ENCODE measurements at places on chromosomes 16 and 17.
A peak's percentile ranks its signal among the peaks of the same experiment; 100 is the strongest.

DNA sequence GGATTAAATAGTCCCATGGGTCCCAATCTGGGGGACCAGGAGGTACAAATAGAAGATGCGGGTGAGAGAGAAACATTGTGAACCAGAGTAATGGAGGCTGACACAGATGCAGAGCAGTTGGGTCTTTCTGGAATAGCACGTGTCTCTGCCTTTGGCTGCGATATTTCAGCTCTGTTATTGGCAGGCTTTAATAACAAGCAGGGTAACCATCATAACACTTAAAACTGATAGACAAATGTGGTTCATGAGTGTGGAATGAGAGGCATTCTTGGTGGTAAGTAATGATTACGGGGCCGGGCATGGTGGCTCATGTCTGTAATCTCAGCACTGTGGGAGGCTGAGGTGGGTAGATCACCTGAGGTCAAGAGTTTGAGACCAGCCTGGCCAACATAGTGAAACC is 110.3 kb downstream of the SNX29 start:
- DNase-seq, result no peak

DNA sequence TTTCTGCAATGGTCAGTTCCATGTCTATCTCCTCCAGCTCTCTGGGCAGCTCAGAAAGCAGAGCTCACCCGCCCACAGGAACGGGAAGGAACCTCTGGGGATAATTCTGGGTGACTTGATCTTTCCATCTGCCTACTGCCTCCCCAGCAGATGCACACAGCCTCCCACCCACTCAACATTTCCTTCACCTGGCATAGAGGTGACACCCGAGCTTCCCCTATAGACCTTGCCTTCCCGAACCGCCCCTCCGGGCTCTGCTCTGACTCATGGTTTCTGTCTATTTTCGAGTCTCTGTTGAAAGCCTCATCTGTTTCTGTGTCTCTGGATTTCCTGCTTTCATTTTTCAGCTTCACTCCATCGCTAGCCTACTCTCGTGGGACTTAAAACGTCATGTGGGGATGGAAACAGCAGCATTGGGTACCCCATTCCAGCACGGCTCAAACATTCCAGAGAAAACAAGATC is 11.4 kb downstream of the GGA3 start:
- no peak for DNase-seq

DNA sequence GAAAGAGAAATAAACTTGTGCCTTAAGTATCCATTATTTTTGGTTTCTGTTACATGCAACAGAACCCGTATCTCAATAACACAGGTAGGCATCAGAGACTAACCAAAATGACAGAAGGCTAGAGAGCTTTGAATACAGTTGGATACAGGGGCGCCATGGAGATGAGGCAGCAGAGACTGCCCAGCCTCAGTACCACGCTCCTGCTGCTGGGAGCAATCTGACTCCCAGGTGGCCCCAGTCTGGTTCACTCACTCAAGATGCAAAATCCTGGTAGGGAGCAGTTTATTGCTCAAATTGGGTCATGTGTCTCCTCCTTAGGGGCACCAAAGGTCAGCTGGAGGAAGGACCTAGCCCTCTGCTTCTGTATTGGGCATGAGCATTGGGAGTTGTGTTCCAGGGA is 218.9 kb downstream of the USP22 start:
- no peak for DNase-seq

DNA sequence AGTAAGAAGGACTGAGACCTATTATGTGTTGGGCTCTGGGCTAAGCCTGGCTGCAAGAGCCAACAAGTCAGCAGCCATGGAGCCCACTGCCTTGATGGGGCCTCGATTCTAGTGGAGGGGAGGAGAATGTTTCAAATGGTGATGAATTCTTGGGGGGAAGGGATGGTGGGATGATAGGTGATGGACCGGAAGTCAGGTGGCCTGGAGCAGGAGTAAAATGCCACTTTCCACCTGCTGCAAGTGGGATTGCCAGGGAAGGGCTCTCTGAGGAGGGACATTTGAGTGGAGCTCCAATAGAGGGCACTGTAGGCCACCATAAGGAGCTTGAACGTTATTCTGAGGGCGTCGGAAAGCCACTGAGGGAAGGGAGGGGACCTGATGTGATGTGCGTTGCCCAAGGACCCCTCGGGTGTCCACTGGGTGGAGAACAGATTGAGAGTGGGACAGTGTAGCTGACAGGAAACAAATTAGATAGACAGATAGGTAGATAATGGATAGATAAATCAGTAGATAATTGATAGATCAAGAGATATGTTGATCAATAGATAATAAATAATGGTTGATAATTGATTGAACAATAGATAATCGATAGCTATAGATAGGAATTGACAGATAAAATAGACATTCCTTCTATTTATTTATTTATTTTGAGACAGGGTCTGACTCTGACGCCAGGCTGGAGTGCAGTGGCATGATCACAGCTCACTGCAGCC is 18.2 kb upstream of the NXPH3 start:
- no peak for DNase-seq

- no peak for DNase-seq
These were observed 37.6 kb downstream of the MAP3K3 start for GRCh38 chr17:63659850-63660249.

- no peak for DNase-seq
These were observed 2.7 kb upstream of the AP1G1 start for GRCh38 chr16:71811261-71811803.

DNA sequence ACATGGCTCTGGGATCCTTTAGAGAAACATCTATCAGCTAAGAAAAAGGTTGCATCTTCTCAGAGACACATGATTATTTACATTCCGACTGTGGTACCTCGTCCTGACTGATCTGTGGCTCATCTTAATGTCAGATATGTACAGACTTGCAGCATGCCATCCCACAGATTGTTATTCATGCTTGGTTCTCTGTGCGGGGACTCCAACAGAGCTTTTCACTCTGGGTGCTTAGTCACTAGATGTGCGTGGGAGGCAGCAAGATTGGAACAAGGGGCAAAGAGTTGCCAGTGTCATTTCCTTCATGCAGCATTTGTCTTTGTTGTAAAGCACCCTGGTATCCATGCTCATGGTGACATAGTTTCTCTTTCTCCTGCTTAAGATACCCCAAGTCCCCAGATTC is 179.1 kb upstream of the CACNG5 start:
- DNase-seq, result no peak

- no peak for DNase-seq
These were observed at the start of gene MFAP4 for GRCh38 chr17:19386974-19387920. TSS of gene MFAP4 (minus strand) at chr17:19387190. CDS start at chr17:19387155, 35 bp downstream.

GRCh38 chr16:88539652-88540345 is 30.4 kb upstream of the ZC3H18 start:
- DNase-seq, result no peak

DNA sequence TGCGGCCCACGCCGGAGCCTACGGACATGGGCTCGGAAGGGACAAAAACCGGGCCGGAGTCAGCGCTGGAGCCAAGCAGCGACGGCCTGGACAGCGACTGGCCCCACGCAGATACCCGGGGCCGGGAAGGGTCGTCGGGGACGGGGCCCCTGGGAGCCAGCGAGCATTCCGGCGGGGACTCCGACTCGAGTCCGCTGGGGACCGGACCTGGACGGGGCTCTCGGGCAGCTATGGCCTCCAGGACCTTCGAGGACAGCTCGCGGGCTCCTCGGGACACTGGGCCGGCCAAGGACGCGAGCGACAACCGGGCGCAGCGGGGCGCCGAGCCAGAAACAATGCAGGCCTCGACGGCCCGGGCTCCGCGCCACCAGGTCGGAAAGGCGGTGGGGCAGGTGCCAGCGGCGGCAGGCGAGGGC is 1.0 kb downstream of the MYO15B start:
- DNase-seq, result no peak

- DNase-seq, result no peak
These were observed 16.7 kb downstream of the LLGL2 start for GRCh38 chr17:75542229-75542628.

DNA sequence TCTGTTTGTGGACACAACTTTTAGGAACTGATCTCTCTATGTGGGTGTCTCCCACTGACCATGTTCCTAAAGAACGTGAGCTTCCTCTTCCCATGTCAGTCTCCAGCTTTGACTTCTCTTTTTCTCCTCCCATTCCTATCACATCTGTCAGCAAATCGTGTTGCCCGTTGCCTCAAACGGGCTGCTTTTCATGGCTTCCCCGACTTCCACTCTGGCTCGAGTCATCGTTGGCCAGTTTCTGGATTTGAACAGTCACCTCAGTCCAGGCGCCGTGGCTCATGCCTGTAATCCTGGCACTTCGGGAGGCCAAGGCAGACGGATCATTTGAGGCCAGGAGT is 5.4 kb downstream of the ABCC1 start:
- DNase-seq, result no peak

- peak; percentile 35 for DNase-seq
These were observed 722 bp downstream of the CDC27 start for GRCh38 chr17:47188271-47188875.

DNA sequence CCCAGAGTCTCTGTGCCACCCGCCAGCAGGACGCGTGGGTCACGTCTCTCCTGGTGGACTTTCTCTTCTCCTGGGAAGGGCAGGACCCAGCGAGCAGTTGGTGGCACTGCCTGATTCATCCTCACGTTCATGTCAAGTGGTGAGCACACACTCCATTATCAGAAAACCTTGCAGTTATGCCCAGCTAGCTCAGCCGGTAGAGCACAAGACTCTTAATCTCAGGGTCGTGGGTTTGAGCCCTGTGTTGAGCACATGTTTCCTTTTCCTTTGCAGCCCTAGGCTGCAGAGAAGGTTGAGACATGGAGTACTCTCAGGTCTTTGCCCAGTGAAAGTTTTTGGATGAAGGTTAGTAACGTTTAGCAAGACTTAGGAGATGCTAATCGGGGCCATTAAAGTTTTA is 8.0 kb downstream of the OR1F1 start:
- no peak for DNase-seq

GRCh38 chr16:71383054-71383773 is 24.7 kb downstream of the CALB2 start:
- DNase-seq, result no peak

DNA sequence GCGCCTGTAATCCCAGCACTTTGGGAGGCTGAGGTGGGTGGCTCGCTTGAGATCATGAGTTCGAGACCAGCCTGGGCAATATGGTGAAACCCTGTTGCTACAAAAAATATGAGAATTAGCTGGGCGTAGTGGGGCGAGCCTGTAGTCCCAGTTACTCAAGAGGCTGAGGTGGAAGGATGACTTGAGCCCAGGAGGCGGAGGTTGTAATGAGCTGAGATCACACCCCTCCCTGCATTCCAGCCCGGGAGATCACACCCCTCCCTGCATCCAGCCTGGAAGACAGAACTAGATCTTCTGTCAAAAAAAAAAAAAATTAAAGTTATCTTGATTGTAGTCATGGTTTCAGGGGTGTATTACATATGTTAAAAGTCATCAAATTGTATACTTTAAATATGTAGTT is 26.8 kb upstream of the GLG1 start:
- no peak for DNase-seq

- no peak for DNase-seq
These were observed 13.6 kb downstream of the RHOT1 start for GRCh38 chr17:32155896-32156295.

DNA sequence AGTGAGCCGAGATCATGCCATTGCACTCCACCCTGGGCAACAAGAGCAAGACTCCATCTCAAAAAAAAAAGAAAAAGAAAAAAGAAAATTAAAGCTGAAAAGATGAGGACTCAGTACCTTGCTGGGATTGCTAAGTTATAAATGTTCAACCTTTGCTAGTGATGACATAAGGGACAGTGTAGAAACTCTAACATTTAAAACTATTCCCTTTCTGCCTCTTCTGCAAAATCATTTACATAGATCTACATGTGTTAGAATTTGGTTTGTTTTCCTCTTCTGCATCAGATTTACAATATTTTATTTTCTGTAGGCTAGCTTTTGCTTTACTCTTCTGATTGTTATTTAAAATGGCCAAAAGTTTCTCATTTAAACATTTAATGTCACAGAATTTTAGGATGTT is 49.5 kb upstream of the HAS3 start:
- no peak for DNase-seq

- DNase-seq, result no peak
These were observed 9.5 kb upstream of the PNPO start for GRCh38 chr17:47931848-47932247.

DNA sequence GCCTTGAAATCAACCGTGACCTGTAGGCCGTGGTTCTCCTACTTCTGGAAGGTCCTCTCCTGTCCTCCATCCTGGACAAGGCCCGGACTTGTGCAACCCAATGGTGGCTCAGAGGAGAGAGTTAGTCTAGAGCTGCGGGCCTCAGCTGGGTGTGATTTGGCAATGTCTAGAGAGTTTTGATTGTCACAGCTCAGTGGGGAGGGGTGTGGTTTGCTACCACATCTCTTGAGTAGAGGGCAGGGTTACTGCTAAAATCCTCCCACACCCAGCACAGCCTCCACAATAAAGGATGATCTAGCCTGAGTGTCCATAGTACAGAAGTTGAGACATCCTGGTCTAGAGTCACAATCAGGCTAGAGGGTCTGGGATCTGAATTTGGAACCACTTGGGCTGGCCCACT is 40.3 kb downstream of the MYH13 start:
- DNase-seq, result no peak

DNA sequence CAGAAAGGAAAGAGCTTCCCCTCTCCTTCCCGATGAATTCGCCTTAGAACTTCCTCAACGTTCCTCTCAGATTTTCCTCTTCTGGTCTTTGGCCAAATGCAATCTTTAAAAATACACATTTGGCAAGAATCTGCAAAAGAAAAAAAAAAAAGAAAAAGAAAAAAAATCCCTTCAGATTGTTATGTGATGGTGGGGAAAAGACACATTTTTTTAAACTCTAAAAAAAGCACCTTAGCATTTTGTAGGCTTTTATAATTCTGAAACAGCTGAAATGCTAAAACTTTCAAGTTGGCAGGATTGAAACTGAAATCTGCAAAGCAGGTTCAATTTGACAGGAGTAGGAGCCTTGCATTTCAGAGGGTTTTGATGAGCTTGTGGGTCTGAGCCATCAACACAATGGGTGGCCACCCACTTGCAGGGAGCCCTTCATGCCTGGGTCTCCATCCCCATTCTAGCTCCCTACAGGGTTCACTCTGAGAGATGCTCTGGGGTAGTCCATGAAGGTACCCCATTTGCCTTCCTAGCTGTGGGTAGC is 33.1 kb downstream of the CACNG3 start:
- no peak for DNase-seq
